ENCODE measurements at places on chromosomes 7 and 10. TPM values are rescaled to one million over a fixed set of nuclear protein-coding genes. Genes with fewer than 3 reads are reported as not detected.

The PVRIG gene
- total RNA-seq: 0.87 TPM

- no peak for DNase-seq
Measured at GRCh38 chr7:141731476-141732149, 6.5 kb upstream of the SSBP1 start.

DNA sequence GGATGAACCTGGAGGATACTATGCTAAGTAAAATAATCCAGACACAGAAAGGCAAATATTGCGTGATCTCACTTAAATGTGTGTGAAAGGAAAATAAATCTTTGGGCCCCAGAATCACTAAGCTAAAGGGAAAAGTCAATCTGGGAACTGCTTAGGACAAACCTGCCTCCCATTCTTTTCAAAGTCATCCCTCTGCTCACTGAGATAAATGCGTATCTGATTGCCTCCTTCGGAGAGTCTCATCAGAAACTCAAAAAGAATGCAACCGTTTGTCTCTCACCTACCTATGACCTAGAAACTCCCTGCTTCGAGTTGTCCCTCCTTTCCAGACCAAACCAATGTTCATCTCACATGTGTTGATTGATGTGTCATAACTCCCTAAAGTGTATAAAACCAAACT lies 40.1 kb upstream of the LAMB4 start:
- DNase-seq: no peak

GRCh38 chr10:133454204-133454893 lies 604 bp downstream of the SCART1 start:
- no peak for DNase-seq

The CARD11 gene
- total RNA-seq: not detected

- DNase-seq: no peak
Measured at GRCh38 chr10:86344714-86345161, 21.9 kb downstream of the GRID1 start.

DNA sequence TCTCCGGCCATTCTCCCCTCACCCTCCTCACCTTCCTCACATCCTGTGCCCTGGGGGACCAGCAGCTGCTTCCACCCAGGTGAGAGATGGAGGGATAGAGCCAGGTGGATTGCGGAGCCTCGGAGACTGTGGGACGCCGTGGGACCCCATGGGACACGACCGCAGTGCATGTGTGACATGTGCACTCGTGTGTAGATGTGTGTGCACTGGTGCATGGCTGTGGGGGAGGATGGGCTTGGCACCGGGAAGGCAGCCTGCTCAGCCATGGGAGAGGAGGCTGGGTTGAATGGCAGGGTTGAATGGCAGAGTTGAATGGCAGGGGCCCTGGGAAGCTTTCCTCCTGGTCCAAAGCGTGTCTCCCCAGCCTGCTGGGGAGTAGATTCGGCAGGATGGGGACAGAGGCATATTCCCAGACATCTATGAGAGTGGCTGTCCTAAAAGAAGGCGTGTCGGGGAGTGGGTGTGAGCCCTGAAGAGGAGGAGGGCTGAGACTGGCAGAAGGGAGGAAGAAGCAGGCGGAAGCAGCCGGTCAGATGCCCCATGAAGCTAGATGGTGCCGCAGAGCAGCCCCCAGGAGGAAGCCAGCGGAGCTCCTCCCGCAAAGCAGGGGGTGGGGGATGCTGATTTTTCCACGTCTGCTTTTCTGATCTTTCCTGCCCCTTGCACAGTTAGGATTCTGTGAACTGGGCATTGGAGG lies 815 bp downstream of the GIMAP8 start:
- no peak for DNase-seq

- no peak for DNase-seq
Measured at GRCh38 chr7:70188901-70189650, 590.8 kb downstream of the AUTS2 start.

The THNSL1 gene
- total RNA-seq: 3.9 TPM

The MMP21 gene
- not detected for total RNA-seq

The OR2A5 gene
- total RNA-seq: not detected

- DNase-seq: peak; percentile 3
Measured at GRCh38 chr10:129586898-129587443, 119.9 kb downstream of the MGMT start.

GRCh38 chr7:135728136-135728669 lies at the start of gene SLC13A4:
Gene SLC13A4, minus strand, starts transcription at chr7:135728186. Its CDS starts 690 bp downstream, at chr7:135727496.
- DNase-seq: no peak

GRCh38 chr7:14766747-14767146 lies 135.8 kb downstream of the DGKB start:
- peak; percentile 25 for DNase-seq

The LRRC17 gene
- total RNA-seq: 33.6 TPM

DNA sequence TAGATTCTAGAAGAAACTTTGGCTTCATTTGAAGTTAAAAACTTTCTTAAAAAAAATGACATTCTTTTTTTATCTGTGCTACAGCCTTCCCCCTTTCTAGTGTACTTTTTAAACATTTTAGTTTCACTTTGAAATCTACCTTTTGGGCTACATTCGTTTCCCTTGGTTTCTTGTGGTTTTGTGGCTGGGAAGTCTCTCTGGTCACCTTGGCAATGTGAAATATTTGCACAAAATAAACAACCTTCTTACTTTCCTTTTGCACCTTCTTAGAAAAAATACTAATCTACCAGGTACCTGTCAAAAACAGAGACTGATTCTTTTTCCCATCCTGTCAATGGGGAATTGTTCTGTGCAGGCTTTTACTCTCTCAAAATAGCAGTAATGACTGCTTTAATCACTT lies 350.2 kb downstream of the GATA3 start:
- no peak for DNase-seq

The PIK3CG gene
- not detected for total RNA-seq

DNA sequence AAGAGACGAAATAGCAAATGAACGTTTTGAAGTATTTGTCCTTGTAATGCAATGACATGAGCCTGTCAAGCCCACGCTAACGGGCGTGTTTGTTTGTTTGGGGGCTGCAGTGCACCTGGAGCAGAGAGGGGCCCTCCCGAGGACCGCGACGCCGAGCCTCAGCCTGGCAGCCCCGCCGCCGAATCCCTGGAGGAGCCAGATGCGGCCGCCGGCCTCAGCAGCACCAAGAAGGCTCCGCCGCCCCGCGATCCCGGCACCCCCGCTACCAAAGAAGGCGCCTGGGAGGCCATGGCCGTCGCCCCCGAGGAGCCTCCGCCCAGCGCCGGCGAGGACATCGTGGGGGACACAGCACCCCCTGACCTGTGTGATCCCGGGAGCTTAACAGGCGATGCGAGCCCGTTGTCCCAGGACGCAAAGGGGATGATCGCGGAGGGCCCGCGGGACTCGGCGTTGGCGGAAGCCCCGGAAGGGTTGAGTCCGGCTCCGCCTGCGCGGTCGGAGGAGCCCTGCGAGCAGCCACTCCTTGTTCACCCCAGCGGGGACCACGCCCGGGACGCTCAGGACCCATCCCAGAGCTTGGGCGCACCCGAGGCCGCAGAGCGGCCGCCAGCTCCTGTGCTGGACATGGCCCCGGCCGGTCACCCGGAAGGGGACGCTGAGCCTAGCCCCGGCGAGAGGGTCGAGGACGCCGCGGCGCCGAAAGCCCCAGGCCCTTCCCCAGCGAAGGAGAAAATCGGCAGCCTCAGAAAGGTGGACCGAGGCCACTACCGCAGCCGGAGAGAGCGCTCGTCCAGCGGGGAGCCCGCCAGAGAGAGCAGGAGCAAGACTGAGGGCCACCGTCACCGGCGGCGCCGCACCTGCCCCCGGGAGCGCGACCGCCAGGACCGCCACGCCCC lies 118.5 kb downstream of the CYTH3 start:
- no peak for DNase-seq

- DNase-seq: no peak
Measured at GRCh38 chr10:28637346-28637745, 40.0 kb upstream of the BAMBI start.
